ENCODE measurements at places on chromosomes 2 and 18.

DNA sequence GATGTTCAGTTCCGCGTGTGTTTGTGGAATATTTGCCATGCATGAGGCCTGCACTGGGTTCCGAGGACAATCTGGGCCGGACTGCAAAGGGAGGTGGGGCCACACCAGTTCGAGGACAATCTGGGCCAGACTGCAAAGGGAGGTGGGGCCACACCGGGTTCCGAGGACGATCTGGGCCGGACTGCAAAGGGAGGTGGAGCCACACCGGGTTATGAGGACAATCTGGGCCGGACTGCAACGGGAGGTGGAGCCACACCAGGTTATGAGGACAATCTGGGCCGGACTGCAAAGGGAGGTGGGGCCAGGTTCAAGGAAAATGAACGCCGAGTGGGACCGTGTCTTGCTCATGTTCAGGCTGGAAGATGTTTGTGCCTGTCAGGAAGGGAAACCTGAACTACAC is 97.8 kb upstream of the HDAC4 start:
- no peak for DNase-seq

GRCh38 chr18:8601277-8602032 is 7.8 kb upstream of the RAB12 start:
- no peak for DNase-seq

DNA sequence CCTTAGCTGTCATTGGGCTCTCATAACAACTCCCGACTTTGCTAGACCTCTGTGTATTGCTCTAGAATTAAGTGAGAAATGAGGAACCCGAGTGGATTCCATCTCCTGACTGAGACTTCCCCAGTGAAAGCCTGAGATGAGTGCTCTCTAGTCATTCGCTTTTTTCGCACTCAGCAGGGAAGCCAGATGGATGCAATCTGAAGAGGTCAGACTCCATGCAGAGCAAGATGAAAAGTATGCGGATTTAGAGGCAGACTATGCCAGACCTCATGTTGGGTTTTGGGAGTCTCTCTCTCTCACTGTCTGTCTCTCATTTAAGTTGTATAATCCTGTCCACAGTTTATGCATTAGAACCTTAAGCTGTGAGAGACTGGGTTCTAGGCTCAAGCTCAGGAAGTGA is 88.6 kb downstream of the SLC5A7 start:
- DNase-seq, result no peak

DNA sequence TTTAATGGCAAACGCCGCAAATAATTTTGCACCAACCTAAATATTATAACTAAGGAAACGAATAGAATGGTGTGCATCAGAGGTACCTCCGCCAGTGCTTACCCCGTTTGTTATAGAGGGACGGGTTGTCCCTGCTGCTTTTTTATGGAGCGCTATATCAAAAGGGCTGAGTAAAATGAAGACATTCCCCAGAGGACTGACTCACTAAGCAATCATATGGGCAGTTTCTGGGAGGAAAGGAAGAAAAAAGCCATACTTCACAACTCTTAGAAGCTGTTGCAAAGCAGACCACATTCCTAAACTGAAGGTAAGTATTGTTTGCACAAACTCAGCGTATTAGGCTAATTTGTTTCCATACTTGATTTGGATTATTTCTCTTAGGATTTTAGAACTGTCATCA is 12.9 kb downstream of the ID2 start:
- DNase-seq, result no peak

DNA sequence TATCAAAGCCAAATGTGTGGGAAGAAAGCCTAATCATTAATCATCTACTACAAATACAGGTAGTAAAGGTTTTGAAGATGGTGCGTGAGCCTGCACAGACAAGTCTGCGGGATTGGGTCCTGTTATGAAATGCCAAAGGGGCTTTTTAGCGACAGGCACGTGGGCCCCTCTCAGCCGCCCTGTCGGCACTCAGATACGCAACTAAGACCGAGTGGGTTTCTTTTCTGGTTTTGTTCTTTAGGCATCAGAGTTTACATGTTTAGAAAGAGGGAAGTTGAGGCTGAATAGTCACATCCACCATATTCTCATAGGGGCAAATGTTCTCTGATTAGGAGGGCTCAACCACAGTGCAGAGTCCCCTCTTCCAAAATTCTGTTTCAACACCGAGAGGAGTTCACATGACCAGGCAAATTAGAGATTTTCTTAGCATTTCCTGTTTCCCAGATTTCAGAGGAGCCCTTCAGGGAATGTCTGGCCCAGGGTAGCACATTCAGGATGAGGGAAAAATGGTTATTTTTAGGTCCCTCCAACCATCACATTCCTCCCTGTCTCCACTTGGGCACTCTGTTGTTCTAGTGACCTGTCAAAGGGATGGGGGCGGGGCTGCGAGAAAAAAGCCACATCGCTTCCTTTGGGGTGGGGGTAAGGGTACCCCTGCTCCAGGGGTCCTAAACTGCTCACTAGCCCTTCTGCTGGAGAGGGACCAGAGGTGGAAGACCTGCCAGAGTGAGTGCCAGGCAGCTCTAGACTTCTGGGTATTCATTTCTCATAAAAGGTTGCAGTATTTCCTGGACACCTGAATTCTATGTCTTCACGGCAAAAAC is 159.2 kb downstream of the BCL2 start:
- no peak for DNase-seq

DNA sequence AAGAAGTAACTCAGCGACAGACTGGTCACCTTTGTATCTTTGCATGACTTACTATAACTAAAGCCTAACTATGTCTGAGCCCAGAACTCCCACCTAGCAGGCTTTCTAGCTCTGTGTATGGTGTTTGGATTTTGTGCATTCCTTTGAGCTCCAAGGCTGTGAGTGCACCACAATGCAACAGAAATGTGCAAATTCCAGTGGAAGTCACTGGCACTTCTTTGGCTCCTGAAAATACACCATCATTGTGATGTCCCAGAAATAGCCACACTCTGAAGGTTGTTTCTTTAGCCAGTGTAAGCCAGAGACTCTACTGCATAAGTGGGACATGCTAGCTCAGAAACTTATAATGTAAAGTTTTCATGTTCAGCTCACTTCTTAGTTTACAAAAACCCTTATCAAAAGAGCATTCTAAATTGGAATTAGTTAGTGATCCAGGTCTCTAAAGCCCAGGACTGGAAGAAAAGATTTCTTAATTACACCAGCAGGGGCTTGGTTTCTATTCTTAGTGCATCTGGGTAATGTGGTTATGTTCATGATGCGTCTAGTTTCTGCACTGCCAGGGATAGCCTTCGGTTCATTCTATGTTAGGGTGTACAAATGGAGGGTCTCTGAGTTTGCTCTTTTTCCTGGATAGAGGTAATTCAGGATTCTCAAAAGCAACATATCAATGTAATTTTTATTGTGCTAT is 1239.5 kb upstream of the ZEB2 start:
- no peak for DNase-seq

DNA sequence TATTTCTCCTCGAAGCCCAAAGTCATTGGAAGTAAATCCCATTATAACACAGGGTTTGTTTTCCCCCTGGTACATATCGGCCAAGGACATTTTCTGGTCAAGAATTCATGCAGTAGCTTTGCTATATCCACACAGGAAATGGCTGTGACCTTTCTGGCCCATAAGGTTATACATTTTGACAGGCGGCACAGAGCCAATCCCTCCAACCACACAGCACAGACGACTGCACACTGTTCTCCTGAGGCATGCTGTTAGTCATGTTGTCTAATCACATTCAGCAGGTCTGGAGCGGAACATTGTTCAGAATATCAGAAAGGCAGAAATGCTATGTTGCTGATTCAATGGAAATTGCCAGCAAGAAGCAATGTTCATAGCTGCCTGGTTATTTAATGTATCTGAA is 742.3 kb upstream of the SLC8A1 start:
- DNase-seq, result no peak

- no peak for DNase-seq
Measured at GRCh38 chr2:209614690-209615369, 156.8 kb upstream of the UNC80 start.

DNA sequence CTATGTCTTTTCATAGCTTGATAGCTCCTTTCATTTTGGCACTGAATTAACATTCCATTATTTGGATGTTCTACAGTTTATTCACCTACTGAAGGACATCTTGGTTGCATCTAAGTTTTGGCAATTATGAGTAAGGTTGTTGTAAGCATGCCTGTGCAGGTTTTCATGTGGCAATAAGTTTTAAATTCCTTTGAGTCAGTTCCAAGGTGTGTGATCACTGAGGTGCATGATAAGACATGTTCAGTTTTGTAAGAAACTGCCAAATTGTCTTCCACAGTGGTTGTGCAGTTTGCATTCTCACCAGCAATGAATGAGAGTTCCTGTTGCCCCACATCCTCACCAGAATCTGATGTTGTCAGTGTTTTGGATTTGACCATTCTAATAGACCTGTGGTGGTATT is 24.2 kb downstream of the XDH start:
- DNase-seq, result no peak

DNA sequence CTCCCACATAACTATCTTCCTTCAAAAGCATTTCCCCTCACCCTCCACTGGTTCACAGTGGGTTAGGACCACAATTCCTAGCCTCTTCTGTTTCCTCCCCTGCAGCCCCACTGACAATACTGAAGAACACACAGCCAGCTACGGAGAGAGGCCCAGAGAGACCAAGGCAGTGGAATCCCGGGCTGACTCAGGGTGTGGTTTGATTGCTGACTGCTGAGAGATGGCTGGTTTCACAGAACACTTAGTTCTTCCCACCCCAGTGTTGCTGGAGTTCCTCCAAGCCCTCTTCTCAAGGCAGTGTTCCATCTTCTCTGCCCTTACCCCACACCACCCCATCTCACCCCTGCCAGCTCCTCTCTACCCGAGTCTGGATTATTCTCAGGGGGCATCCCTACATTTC is 43.3 kb upstream of the ZFP36L2 start:
- no peak for DNase-seq

DNA sequence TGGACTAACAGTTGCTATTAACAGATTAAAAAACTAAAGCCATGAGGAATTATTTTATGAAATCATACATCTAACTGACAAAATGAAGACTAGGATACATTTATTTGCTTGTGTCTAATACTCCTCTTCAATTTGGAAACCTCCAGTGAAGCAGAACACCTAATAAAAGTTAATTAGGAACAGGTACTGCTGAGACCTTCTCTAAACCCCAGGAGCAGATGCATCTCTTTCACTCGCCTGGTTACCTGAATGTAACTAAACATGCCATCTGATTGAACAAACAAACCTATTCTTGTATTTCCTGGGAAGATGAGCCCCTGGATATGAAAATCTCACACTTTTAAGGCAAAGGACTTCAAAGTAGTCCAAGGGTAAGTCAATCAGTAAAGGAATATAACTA is 898.2 kb downstream of the NRXN1 start:
- DNase-seq, result no peak

GRCh38 chr2:144548532-144549191 is 28.7 kb upstream of the ZEB2 start:
- DNase-seq, result no peak

GRCh38 chr2:8575834-8576423 is 105.9 kb upstream of the ID2 start:
- no peak for DNase-seq

DNA sequence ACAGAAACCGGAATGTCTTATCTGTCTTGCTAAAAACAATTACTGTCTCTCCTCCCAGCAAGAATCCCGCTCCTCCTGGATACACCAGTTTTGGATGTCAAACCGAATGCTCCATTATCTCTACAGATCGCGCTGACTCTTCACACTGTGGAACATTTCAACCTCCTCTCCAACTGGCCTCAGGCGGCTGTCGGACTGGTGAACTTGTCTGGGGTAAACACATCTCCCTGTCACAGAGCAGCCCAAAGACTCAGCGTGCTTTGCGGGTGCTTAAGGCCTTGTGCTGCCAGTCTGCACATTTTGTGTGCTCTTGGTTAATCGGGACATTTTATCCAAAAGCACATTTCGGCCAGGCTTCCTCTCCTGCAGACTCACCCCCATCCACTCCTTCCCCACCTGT is 173.1 kb downstream of the ICOS start:
- no peak for DNase-seq

DNA sequence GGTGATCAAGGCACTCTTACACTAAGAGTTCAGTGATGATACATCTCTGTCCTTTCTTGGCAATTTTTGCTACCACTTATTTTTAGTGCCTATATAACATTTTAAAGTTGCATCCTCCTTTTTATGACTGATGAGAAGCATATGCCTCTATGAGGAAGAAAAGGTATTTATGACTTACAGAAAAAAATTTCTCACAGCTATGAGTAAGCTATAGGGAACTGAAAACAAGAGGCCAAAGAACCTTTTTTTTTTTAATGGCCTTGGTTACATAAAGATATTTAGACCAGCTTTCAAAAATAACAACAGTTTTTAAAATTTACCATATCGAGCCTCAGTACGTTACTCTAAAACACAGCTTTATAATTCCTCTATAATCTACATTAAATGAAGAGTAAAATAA is 21.3 kb downstream of the MBD5 start:
- DNase-seq, result no peak

DNA sequence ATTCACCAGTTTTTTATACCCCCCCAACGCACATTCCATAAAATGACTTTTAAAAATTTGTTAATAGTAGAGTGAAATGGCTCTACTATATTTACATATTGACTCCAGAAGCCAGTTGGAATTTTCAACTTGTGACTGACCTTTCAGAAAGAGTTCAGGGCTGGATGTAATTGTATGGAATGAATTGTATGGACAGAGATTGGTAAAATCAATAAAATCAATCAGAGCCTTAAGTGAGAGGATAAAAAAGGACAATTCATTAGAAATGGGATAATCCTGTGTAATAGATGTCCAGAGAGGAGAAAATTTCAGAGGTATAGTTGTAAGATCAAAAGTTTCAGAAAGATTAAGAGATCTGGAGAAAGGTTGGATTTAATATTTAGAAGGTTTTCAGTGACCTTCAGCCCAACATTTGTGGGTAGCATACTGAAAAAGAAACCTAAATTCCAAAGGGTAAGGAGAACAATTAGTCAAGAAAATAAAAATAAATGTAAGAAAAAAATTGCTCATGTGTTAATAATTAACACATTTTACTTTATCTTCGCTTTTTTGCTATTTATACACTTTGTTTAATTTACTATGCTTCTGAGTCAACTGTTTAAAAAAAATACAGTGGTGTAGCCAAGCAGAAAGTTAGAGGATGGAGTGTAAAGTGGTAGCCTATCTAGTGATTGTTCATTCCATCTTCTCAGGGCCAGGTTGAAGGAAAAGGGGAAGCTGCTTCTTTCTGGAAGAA is 385.4 kb upstream of the TMEFF2 start:
- DNase-seq, result no peak

DNA sequence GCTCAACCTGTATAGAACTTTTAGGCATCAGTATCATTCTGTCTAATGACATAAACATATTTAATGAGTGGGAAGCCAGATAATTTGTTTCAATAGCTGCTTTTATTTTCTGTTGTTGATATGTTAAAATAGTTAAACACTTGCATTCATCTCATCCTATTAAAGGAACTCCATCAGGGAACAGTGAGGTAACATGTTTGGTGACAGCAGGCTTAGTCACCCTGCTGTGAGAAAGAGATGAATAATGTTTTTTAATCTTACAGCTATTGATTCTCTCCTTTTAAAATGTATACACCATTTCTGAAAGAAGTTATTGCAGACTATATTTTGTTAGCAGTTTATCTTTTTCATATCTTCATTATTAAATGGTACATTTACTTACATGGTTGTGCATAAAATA is 123.3 kb upstream of the CWC22 start:
- no peak for DNase-seq

GRCh38 chr2:196956069-196956468 is 29.6 kb upstream of the PGAP1 start:
- no peak for DNase-seq
